ENCODE measurements at places on chromosomes 3 and 15.

GRCh38 chr3:144626835-144627234, 655.2 kb downstream of the DIPK2A start:
- DNase-seq = no peak

DNA sequence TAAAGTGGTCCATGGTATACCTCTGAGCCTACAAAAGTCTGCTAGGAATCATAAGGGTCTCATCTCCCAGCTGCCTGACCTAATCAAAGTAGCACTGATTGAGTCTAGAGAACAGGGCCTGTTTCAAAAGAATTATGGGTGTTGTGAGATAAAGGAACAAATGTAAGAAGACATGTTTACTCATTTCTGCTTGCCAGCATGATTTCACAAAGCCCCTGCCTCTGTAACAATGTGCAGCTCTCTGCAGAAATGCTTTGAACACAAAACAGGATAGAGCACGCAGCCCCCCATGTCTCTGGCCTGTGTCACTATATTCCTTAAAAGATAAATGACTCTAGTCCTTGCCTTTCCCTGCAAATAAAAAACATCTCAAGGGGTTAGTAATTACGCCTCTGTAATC, 94.7 kb upstream of the IGSF10 start:
- DNase-seq = no peak

- DNase-seq = no peak
Measured at GRCh38 chr3:190326930-190327329, 4.7 kb upstream of the CLDN1 start.

DNA sequence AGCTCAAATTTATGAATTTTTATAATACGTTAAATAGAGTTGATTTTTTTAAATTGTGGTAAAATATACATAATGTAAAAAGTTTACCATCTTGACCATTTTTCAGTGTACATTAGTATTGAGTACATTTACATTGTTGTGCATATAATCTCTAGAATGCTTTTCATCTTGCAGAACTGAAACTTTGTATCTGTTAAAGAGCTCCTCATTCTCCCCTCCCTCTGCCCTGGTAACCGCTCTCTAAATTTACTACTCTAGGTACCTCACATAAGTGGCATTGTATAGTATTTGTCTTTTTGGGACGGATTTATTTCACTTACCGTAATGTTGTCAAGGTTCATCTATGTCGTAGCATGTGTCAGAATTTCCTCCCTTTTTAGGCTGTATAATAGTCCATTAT, 13.6 kb downstream of the TBC1D23 start:
- DNase-seq = no peak

DNA sequence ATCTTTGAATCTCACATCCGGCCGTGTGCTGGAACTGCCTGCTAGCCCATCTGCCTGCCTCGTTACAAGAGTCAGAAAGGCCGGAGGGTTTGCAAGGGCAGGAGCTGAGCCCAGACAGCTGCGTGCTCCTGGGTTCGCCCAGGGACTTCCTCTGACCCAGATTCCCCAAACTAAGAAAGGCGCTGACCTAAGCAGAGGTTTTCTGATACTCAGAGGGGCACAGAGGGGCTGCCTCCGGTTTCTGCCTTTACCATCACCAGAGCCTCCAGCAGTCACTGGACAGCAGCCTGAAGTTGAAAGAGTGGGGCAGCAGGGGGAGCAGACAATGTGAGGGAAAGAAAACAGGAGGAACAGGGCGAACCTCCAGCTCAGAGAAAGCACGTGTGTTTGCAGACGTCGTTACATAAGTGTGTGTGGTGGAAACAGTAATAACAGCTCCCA, 33.4 kb upstream of the RAD18 start:
- no peak for DNase-seq

DNA sequence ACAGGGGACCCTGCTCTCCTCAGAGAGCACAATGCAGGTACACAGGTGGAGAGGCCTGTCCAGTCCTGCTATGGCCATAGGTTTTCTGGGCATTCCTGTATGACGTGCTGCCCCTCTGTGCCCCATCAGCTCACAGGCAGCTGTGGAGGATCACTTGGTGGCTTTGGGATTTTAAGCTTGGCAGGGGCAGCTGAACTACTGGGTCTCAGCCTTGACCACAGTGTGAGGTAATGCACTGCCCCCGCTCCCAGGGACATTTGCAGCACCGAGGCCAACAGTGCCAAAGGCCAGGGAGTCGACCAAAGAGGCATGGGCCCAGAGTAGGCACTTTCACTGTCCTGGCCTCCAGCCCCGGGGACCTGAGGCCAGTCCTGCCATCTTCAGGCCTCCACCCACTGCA, 46.2 kb downstream of the ZDHHC3 start:
- DNase-seq = no peak

DNA sequence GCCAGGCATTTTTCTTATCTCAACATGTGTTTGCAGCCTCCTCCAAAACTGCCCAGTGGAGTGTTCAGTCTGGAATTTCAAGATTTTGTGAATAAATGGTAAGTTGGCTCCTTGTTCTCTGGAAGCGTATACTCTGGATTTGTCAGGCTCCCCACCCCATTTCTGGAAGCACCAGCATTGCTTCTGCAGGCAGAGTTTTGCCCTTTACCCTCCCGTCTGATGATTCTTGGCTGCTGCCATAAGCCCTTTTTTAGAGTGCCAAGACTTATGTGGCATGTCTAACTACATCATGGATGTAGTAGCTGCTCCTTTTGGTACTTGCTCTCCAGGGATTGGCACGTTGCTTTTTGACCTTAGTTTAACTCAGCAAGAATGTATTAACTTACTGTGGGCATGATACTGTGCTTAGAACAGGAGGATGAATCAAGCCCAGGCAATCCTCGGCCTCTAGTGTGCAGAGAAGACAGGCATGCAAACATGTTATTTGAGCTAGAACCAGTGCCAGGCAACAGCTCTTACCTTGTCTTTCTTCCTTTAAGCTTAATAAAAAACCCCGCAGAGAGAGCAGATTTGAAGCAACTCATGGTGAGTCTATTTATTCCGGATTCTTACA, 8.3 kb downstream of the SNAPC5 start:
- no peak for DNase-seq
